ENCODE measurements at places on chromosomes 5 and 9.

- no peak for DNase-seq
- no peak overlapping the region for H3K4me3 ChIP-seq
- H3K27me3 ChIP-seq: no peaks in the 10 kb centered on the region
- no peak overlapping the region for H3K27ac ChIP-seq
These were observed 15.7 kb upstream of the FBN2 start for GRCh38 chr5:128553747-128554146.

DNA sequence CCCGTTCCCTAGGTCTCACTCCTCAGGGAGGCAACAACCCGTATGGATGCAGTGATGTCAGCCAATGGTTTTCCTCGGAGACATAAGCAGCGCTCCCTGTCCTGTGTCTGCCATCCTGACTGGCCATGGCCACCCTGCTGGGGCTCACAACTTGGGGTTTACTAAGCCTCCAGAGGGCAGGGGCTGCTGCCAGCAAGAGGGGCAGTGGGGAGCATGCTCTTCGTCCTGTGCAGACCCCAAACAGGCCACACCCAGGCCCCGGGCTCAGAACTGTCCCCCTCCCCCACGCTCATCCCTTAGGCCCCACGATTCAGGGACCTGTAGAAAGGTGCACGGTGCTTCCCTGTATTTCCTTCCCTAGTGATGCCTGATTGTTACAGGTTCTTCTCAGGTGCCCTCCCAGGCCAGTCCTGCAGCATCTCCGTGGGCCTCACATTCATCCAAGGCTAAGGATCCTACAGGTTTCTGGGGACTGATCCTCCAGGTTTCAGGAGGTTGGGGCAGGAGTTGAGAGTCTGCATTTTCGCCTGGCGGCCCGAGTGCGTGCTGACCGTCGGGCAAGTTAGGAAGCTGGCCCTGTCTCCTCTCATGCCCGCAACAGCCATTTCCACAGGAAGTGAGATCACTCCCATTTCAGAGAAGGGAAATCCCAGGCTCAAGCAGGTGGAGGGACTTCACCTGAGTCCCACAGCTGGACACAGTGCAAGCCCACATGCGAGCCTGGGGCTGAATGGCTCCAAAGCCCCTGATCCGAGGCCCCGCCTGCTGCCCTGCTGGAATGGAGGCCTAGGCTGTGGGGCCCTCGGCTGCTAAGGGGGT, 217.6 kb downstream of the ROR2 start:
- H3K36me3 ChIP-seq: no peaks in the 10 kb centered on the region
- no peaks in the 10 kb centered on the region for H3K4me1 ChIP-seq
- H3K27me3 ChIP-seq: no peaks in the 10 kb centered on the region
- H3K27ac ChIP-seq: no peak overlapping the region
- no peak overlapping the region for H3K4me3 ChIP-seq

DNA sequence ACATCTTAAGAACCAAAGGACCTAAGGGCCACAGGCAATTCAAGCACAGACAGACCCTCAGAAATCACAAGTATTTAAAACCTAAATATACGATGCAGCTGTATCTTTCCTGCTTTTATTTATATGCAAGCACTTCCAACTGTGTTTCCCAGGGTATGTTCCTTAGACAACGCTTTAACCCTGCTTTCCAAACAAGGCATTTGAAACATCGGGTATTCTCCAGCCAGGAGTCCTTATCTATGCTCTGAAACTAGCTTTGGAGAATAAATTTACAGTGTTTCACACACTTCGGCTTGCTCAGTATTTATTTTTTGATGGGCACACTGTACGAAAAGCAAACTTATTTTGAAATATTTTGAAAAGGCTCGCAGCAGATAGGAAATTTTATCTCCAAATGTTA, 13.5 kb downstream of the NR6A1 start:
- H3K27ac ChIP-seq: no peak overlapping the region
- no peak for DNase-seq
- no peak overlapping the region for H3K4me3 ChIP-seq
- H3K36me3 ChIP-seq: no peaks in the 10 kb centered on the region
- H3K27me3 ChIP-seq: peaks cover 17% of the 10 kb centered on the region

DNA sequence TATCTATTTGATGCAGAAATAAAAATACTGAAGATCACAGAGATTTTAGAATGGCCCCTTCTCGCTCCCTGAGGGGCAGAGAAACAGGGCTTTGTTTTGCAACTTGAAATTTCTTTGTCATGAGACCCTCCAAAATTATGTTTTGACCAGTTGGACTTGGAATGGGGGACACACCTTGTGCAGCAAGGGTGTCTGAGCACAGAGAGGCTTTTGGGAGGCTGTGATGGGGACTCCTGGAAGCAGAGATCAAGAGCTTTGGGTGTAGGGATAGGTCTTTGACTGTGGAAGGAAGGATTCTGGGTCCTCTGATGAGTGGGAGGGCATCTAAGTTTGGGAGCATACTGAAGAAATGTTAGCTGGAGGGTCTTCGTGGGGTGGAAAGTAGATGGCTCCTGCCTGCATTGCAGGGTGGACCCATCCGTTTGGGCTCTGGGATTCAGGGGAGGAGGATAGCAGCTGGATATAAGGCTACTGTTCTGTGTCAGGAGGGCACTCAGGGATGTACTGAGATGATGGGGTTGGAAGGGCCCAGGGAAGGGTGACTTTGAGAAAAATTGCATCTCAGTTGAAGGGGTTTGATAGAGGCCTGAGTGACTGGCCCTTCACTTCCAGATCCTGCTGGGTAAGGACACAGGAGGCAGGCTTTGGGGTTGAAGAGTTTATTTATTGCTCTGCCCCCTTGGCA, 1.8 kb upstream of the MYORG start:
- peaks cover 46% of the 10 kb centered on the region for H3K4me1 ChIP-seq
- H3K27ac ChIP-seq: peak overlapping the region; percentile 3
- H3K27me3 ChIP-seq: peaks cover 11% of the 10 kb centered on the region
- DNase-seq: no peak
- peak overlapping the region; percentile 94 for H3K4me3 ChIP-seq

- H3K27ac ChIP-seq: peak overlapping the region; percentile 63
- peaks cover 83% of the 10 kb centered on the region for H3K4me1 ChIP-seq
- peak overlapping the region; percentile 49 for H3K4me3 ChIP-seq
- H3K36me3 ChIP-seq: peaks cover 24% of the 10 kb centered on the region
These were observed 45.7 kb downstream of the TGFBR1 start for GRCh38 chr9:99150451-99151171.

- H3K27ac ChIP-seq: no peak overlapping the region
- H3K36me3 ChIP-seq: no peaks in the 10 kb centered on the region
- H3K4me1 ChIP-seq: no peaks in the 10 kb centered on the region
- DNase-seq: no peak
These were observed 117.5 kb upstream of the CDH6 start for GRCh38 chr5:31075981-31076380.

DNA sequence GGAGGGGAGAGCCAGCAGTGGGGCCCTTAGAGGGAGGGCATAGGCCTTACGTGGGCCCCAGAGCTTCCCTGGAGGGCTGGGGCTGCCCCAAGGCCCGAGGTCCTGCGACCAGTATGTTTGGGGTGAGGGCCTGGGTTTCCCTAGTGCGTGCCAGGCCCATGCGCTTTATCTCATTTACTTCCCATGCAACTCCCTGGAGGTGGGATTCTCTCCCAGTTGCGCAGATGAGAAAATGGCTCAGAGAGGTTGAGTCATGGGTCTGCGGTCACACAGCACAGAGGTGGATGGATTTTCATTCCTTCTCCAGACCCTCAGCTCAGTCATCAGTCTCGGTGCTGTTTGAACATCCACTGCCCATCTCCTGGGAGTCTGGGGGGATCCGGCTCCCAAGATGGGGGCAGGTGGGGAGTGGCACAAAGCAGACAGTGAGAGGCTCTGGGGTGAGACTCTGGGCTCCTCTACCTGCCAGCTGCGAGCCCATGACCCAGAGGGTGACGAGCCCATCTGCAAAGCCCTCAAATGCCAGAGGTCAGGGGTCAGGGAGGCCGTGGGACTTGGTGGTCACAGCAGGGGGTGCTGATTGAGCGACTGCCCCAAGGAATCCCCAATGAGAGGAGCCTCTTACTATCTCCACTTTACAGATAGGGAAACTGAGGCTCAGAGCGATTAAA, 171.2 kb downstream of the GAPVD1 start:
- H3K36me3 ChIP-seq: no peaks in the 10 kb centered on the region
- no peak overlapping the region for H3K4me3 ChIP-seq
- no peak for DNase-seq
- no peaks in the 10 kb centered on the region for H3K4me1 ChIP-seq

GRCh38 chr9:26169708-26170107, 491.5 kb upstream of the TUSC1 start:
- no peak overlapping the region for H3K27ac ChIP-seq
- peaks cover 2% of the 10 kb centered on the region for H3K27me3 ChIP-seq
- no peak for DNase-seq
- no peaks in the 10 kb centered on the region for H3K4me1 ChIP-seq

DNA sequence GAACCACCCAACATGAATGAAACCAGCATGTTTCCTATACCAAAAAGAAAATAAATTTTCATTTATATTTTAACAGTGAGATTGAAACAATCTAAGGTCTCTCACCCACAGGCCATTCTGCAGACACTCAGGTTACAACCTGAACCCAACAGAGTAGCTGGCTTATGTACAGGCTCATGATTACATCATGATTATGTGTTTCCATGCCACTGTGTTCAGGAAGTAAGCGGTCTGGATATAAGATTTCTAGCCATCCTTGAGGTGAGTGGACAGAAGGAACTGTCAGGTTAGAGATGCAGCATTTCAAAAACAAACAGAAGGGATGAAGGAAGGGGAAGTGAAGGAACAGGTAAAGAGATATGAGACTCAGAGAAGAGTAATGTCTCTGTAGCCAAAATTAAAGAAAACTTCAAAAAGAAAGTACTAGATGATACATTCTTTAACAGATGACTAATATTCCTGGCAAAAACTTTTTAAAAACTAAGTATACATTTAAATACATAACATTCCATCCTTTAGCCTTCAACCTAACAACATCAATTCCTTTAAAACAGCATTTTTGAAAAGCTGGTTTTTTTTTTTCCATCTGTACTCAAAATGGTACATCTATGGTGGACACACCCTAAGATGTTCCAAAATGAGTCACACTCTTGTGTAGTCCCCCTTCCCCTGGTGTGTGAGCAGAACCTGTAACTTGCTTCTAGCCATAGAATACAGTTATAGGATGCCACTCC, 119.8 kb downstream of the LPAR1 start:
- no peaks in the 10 kb centered on the region for H3K36me3 ChIP-seq
- H3K4me1 ChIP-seq: no peaks in the 10 kb centered on the region
- no peak overlapping the region for H3K27ac ChIP-seq
- H3K27me3 ChIP-seq: no peaks in the 10 kb centered on the region
- no peak overlapping the region for H3K4me3 ChIP-seq
- no peak for DNase-seq

GRCh38 chr9:115551396-115551795, 433.4 kb upstream of the TNC start:
- no peaks in the 10 kb centered on the region for H3K36me3 ChIP-seq
- H3K4me3 ChIP-seq: no peak overlapping the region
- H3K27me3 ChIP-seq: peaks cover 2% of the 10 kb centered on the region
- no peak for DNase-seq
- H3K4me1 ChIP-seq: no peaks in the 10 kb centered on the region
- no peak overlapping the region for H3K27ac ChIP-seq

- no peak overlapping the region for H3K4me3 ChIP-seq
- H3K36me3 ChIP-seq: no peaks in the 10 kb centered on the region
- peaks cover 3% of the 10 kb centered on the region for H3K27me3 ChIP-seq
- peaks cover 22% of the 10 kb centered on the region for H3K4me1 ChIP-seq
These were observed 72.5 kb upstream of the CACNA1B start for GRCh38 chr9:137804908-137805630.

- no peak for DNase-seq
- no peaks in the 10 kb centered on the region for H3K36me3 ChIP-seq
- peak overlapping the region; percentile 5 for H3K4me3 ChIP-seq
- peak overlapping the region; percentile 0 for H3K27ac ChIP-seq
- no peaks in the 10 kb centered on the region for H3K27me3 ChIP-seq
These were observed 281.0 kb downstream of the EFNA5 start for GRCh38 chr5:107389775-107390148.

GRCh38 chr5:154332451-154332850, 113.3 kb upstream of the SAP30L start:
- peaks cover 31% of the 10 kb centered on the region for H3K36me3 ChIP-seq
- H3K4me3 ChIP-seq: no peak overlapping the region

DNA sequence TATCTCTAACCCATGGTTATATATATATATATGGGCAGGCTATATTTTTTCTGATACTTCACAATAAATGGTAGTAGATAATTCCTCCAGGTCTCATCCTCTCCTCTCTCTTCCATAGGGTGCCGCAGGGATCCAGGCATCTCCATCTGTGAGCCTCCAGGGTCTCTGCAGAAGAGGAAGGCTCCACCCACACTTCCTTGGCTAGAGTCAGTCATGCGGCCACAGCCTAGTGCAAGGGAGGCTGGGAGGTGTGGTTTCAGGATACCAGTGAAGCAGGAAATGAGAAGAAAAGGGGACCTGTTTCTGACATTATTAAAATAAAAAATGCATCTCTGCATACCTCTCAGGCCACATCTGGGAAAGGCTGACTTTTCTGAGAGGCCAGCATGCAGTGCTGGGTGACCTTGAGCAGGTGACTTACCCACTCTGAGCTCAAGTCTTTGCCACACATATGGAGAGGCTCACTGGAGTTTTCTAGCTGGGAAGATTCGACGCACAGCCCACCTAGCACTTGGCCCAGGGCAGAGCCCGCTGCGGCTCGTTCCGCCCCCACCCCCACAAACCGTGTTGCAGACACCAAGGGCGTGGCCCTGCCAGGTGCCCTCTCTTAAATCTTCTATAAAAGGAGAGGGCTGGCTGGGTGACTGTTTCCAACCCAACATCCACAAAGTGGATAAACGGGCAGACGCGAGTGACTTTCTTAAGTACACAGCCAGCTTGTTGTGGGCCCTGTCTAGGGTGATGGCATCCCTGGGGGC, 47.9 kb downstream of the OLFM1 start:
- H3K27ac ChIP-seq: no peak overlapping the region
- DNase-seq: no peak
- H3K36me3 ChIP-seq: no peaks in the 10 kb centered on the region
- H3K4me1 ChIP-seq: no peaks in the 10 kb centered on the region
- peaks cover 1% of the 10 kb centered on the region for H3K27me3 ChIP-seq

DNA sequence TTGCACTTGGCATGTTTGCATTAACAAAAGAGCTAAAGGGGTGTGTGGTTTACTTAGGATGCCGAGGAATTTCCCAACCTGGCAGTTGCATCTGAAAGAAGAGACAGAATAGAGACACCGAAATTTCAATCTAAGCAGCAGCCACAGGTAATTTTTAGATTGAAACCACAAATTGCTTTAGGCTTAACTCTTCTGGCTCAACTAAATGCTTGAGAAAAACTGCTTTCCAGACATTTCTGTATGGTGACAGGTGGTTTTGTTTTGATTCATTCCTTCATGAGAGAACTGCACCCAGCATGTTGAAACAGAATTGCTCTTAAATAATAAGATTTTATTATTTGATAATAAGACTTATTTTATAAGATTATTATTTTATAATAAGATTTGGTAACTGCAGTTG, 21.5 kb downstream of the SECISBP2 start:
- no peak overlapping the region for H3K27ac ChIP-seq
- H3K36me3 ChIP-seq: peaks cover 39% of the 10 kb centered on the region
- H3K4me3 ChIP-seq: no peak overlapping the region

Measured in immature natural killer cell (primary cell).